Stimulated activated CD4-positive, alpha-beta T cell treated with anti-CD3 and anti-CD28 coated beads, TNF-alpha, amount 100 ng/mL, for 24 hours (primary cell): ENCODE measurements at places on chromosomes 2 and 18.

DNA sequence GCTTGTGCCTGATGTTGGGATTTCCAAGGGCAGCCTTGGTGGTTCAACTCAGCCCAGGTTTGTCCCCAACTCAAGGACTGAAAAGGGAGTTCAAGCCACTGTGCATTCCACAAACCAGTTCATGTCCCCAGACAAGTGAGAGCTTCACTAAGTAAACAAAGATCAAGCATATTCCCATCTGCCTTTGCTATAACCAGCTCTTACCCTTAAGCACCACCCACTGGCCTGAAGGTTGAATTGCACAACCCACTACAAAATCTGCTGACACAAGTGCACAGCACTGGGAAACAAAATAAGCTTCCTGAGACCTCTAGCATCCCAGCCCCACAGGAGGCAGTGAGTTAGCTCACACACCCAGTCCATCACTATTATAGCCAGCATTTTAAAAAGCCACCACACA is 516.7 kb downstream of the NR4A2 start:
- DNase-seq = no peak

DNA sequence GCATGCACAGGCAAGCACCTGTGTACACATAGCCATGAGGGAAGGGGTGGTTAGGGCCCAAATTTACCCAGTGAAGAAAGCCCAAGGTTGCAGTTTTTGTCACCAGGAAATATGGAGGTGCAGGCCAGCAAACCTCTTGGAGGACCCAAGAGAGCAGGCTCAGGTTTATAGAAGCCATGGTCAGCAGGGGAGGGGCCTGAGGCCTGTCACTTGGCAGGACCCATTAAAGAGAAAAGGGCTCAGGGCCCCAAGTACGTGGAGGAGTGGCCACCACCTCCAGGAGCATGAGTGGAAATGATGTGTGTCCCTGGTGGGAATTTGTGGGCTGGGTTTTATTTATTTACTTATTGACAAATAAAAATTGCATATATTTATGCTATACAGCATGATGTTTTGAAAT is 192.9 kb downstream of the HAUS1 start:
- DNase-seq = no peak

- DNase-seq = no peak
These were observed 3.9 kb upstream of the SH3RF3 start for GRCh38 chr2:109124982-109125592.

DNA sequence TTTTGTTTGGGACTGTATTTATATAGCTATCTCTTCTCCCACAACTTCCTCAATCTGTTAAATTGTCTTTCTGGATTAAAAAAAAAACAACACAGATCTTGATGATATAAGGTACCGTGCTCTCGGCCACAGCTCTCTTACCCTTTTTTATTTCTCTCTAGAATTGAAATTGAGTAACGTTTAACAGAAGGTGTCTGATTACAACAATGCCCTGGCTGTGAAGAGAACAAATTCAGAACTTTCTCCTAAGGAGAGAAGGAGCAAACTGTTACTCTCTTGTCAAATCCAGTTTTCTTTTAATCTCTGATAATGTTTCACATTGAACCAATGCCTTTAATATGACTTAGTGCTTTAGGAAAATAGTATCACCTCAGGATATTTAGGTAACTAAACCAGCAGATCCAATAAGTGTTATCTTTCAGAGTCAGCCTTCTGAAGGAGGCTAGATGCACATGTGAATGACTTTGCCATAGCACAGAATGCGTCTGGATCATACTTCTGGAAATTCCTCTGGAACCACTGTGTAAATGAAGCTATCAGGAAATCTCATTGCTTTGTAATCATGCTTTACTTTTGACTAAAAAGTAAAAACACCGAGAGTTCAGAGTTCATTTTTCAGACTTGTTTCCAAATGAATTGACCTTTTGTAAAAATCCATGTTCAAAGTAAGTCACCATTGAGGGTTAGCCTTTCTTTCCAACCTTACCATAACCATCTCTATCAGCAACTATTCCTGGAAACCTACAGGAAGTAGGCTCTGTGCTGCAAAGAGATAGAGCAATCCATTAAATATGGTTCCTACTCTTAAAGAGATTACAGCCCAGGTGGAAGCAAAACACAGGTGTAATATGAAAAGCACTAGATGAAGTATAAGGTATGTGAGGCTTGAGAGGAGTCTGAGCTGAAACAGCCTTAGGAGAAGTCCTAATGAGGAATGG is 147.0 kb upstream of the OSR1 start:
- DNase-seq = no peak

DNA sequence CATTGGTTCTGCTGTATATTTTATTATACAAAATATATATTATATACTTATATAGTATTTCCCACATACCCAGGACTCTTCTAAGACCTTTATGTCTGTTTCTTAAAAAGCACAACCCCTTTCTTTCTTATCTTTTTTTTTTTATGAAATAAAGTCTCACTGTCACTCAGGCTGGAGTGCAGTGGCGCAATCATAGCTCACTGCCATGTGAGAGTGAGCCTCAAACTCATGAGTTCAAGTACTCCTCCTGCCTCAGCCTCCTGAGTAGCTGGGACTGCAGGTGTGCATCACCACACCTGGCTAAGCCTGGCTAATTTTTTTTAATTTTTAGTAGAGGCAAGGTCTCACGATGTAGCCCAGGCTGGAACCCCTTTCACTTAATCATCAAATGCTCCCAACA is 72.3 kb downstream of the CLHC1 start:
- no peak for DNase-seq

DNA sequence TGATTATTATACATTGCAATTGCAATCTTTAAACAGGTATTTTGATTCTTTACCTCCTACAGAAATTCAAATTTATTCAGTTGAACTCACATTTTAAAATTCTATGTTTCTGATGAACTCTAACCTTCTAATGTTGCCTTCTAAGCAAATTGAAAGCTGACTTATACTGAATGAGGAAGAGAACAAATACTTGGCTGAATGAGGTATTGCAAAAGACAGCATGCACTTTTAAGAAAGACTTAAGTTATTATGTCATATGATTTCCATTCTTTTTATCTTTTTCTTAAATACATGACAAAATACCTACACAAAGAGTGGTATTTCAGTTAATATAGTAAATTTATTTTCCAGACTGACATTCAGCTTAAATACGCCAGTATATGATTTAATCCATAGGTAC is 64.7 kb downstream of the FAM228A start:
- no peak for DNase-seq

- no peak for DNase-seq
These were observed 41.1 kb downstream of the LIMS1 start for GRCh38 chr2:108575132-108575966.

- DNase-seq = no peak
These were observed 185.2 kb downstream of the SOX11 start for GRCh38 chr2:5877360-5877759.

GRCh38 chr2:150581717-150582472 is 94.4 kb upstream of the RND3 start:
- DNase-seq = no peak

DNA sequence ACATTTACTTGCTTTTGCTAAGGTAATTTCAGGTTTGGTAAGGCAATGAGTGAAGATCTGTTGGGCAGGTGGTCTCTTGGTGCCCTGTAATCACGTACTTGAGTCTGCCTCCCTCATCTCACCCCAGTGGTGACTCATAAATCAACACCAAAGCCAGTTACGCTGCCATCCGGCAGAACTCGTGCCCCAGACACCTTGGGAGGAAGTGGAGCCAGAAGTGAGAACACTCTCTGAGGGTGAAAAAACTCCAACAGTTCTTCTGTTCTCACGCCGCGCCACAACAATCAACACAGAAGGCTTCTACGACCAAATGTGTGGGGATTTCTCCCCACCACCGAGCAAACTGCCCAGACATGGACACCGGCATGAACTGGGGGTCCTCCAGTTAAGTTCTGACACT is 206.2 kb downstream of the ARL4C start:
- peak; percentile 69 for DNase-seq

DNA sequence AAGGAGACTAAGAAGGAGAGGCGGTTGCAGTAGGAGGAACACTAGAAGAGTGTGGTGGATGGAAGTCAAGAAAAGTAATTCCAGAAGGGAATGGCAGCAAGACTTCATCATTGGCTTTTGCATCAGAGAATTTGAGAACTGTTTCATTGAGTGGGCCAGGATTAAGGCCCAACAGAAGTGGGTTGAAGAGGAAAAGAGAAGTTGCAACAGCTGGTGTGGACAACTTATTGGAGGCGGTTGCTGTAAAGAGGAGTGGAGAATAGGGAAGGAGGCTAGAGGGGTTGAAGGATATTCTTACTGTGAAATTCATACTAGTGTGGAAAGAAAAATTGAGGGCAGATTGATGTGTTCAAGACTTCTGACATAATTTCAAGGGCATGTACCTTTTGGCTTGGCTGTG is 168.7 kb upstream of the FN1 start:
- DNase-seq = no peak

DNA sequence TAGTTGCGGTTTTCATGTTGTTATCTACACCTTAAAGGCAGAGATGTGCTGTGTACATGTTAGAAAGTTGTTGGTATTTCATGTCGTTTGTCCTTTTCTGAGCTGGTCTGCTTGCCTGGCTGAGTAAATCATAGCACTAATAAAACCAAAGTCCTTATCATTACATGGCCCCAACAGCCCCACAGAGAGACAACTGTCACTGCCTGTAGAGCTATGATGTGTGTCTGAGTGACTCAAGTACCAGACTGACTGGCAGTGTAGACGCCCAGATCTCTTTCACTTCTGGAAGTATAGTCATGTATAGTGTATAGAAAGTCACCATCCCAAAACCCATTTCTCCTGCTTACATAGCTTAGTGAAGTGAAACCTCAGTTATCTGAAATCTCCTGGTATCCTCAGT is 4.3 kb downstream of the SOCS6 start:
- no peak for DNase-seq

GRCh38 chr2:179036353-179036905 is 13.5 kb downstream of the CCDC141 start:
- no peak for DNase-seq

- no peak for DNase-seq
These were observed 72.9 kb downstream of the GALNT14 start for GRCh38 chr2:31065356-31065755.

GRCh38 chr2:216083464-216084281 is 2.0 kb downstream of the TMEM169 start:
- no peak for DNase-seq

GRCh38 chr2:227443889-227444568 is 27.9 kb upstream of the AGFG1 start:
- no peak for DNase-seq

DNA sequence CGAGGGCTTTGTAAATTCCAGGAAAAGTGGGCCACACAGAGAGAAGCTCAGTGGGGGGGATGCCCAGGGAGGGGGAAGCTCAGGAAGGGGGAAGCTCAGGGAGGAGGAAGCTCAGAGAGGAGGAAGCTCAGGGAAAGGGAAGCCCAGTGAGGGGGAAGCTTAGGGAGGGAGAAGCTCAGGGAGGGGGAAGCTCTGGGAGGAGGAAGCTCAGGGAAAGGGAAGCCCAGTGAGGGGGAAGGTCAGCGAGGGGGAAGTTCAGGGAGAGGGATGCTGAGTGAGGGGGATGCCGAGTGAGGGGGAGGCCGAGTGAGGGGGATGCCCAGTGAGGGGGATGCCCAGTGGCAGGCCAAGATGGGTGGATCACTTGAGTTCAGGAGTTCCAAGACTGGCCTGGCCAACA is 821 bp upstream of the CHRNG start:
- DNase-seq = no peak

DNA sequence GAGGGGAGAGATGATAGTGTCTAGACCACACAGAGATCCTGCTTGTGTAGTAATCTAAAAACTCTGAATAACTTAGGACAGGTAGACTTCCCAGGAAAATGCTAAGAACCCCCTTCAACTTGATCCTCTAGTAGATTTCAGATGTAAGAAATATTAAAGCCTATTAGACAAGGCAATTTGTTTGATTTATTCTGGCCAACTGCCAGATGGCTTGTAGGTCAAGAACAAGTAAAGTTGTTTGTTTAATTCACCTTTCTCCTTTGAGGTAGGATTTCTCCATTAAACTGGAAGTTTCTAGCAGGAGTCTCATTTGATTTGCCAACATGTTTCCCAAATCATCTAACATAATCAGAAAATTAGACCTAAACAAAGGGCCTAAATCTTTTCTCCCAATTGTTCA is 48.6 kb downstream of the SH3RF3 start:
- no peak for DNase-seq

DNA sequence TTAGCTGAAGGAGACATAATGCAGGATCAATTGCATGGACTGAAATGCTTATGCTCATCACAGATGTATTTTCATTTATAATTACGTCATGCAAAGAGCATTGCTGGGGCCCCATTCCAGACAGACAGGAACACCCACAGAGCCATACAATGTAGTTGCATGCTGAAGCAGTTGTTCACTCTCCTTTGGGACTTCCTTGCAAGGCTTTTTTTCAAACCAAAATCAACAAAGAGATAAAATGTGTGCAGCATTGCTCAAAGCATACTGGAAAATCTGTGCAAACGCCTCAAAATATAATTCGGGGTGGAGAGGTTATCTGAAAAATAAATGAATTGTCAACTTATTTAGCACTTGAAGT is 463.2 kb downstream of the CDH2 start:
- DNase-seq = no peak

- no peak for DNase-seq
These were observed 18.0 kb downstream of the PAX3 start for GRCh38 chr2:222280795-222281194.

- DNase-seq = no peak
These were observed 26.7 kb upstream of the TGFA start for GRCh38 chr2:70580352-70580751.

DNA sequence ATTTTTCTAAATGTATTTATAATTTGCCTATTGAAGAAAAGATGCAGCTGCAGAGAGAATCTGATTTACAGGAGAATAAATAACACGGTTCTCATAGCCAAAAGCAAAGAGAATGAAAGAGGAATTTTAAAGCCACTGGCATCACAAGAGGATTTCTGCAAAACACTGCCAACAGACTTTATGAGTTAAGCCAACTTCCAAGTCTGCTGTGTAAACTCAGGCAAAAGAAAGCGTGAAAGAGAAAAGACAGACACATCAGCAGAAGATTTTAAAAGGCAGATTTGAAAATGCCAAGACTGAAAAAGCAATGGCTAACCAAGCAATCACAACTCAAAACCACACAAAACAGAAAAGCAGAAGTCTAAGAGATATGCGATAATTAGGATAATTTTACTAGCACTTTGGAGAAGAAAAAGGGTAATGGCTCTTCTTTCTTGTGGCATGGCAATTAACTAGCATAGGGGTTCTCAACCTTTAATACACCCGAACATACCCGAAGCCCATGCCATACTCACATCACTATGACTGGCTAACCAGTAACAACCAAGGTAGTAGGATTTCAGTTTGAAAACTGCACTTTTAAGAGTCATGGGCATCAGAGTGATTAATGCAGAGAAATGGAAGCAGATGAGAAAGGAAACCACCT is 4.9 kb downstream of the DARS1 start:
- DNase-seq = no peak

- no peak for DNase-seq
These were observed 9.5 kb upstream of the KIF5C start for GRCh38 chr2:148865512-148865911.

- DNase-seq = no peak
These were observed 520.8 kb downstream of the RNF144A start for GRCh38 chr2:7437716-7438632.
